ENCODE measurements at places on chromosomes 12 and 14.
A peak's percentile ranks its signal among the peaks of the same experiment; 100 is the strongest.

GRCh38 chr14:87088588-87088987, 904.4 kb downstream of the GALC start:
- no peak for DNase-seq

- DNase-seq: peak; percentile 80
These were observed at the start of gene COCH for GRCh38 chr14:30874120-30874998. COCH (plus strand) TSS chr14:30874559; CDS start chr14:30874939, 380 bp downstream.

DNA sequence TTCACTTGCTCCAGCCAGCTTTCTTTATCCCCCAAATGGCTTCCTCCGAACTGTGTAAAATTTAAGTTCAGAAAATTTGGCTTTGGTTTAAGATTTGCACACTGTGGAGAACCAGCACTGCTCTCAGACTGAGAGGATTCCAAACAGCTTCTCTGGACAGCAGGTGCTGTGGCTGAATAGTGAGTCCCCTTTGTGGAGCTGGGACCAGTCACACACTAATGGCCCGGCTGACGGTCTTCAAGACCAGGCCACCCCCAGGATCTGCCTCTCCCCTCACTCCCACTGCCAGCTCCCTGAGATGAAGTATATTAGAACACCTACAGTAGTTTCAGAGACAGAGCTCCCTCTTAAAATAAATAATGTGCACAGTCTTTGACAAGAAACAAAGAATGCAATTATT, 267.3 kb downstream of the BCAT1 start:
- DNase-seq: no peak

- DNase-seq: no peak
These were observed 6.4 kb downstream of the TMEM121 start for GRCh38 chr14:105532735-105533141.

- DNase-seq: no peak
These were observed at the start of gene KRT85 for GRCh38 chr12:52366738-52367485. KRT85 (minus strand) TSS chr12:52367481; CDS start chr12:52367405, 76 bp downstream.

- DNase-seq: no peak
These were observed 6.5 kb downstream of the CCDC175 start for GRCh38 chr14:59570122-59570521.

GRCh38 chr12:27309995-27310315, 22.7 kb upstream of the BMAL2 start:
- DNase-seq: no peak

- DNase-seq: no peak
These were observed 20.6 kb upstream of the CPM start for GRCh38 chr12:68953536-68953935.

- DNase-seq: no peak
These were observed 6.1 kb downstream of the OR6C1 start for GRCh38 chr12:55320201-55320600.

DNA sequence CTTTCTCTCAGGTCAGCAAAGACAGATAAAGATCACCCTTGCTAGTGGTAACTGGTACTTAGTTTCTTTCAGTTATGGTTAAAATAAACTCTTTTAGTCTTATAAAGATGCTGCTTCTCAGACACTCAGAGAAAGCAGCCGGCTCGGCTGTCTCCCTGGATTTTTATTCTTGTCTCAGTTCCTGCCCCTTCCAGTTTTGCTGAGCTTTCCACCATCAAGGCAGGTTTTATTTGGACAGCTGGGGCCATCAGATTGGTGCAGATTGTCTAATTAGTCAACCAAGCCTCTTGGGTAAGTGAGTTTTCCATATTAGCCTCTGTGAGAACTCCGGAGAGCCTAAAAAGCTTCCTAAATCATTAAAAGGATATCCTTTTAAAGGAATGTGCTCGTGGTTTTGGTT, 130.8 kb upstream of the BMP4 start:
- DNase-seq: no peak

DNA sequence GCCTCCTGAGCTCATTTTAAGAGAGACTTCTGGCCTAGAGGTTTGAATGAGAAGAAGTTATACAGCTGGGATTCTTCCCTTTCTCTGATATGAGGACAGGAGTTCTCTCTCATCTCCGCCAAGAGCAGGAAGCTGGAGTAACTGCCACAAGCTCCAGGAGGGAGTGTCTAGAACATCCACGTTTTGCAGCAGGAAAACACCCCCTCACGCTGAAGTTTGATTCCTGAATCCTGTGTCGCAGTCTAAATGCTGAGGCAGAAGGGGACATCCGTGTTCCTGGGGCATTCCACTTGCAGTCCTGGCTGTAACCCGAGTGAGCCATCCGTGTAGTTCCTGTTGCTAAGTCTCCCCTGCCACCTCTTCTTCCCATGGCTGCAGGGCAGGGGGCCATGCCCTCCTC, 38.3 kb downstream of the NTF3 start:
- no peak for DNase-seq

DNA sequence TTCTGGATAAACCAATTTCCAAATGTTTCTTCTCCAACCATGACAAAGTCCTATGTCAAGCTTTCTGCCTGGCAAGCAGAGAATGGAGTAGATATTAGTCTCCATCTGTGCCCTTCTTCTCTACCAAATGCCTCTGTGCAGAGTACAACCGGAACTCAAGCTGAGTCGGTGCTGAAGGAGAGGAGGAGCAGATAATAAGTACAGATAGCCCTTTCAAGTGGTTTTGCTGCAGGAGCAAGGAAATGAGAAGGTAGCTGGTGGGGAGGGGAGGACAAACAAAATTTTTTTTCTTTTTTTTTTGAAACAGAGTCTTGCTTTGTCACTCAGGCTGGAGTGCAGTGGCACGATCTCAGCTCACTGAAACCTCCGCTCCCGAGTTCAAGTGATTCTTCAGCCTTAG, 14.2 kb upstream of the HELB start:
- DNase-seq: no peak

DNA sequence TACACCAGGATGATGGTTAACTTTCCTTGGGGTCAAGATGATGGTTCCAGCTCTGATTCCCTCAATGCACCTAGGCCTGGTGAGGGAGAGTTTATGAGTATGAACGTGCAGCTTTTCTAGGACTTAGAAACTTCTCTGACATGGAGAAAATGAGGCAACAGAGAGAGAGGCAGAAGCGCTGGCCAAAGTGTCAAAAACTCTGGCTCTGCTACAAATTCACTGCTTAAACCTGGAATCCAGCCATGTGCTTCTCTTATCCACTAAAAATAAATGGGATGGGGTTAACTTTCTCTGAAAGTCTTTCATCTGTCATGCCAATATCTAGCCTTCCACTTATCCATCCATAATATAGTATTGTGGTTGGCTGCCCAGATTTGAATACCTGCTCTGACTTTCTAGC, 568.7 kb downstream of the MED13L start:
- DNase-seq: no peak

- no peak for DNase-seq
These were observed 113.7 kb downstream of the SLC25A47 start for GRCh38 chr14:100436745-100437406.

DNA sequence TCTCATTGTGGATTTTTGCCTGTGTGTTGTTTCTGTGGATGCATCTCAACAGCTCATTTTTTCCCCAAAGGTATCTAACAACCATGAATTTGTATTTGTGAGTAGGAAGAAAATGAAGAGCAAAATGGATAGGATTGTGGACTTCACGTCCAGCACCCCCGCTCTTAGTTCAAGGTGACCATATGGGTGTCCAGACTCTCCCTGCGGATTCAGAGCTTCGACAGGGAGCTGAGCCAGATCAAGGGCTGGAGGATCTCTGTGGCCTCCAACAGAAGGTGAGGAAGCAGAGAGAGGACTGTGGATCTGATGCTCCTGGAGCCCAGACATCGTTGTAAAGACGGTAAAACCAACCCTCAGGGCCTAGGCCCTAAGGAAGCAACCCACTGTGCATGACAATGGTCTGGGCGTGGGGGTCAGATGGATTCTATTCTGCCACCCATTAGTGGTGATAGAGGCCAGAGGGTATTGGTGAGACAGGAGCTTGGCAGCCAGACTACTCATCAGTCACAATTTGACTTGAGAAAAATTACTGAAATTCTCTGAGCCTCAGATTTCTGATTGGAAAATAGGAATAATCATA, 659.7 kb upstream of the TMEM132C start:
- DNase-seq: no peak

DNA sequence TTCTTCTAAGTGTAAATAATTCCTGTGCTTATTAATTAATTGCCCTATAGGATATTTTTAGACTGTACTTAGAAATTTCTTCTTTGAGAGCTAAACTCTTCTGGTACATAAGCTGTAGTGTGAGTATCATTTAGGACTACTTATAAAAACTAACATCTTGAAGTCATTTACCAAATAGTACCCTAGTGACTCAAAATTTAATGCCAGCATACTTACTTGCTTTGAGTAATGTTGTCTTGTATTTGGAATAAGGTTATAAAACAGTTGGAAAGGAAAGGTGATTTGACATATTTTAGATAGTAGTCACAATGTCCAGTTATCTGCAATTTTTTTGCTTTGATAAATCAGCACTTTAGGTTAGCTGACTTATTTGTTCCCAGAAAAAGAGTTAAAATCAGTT, 39.1 kb downstream of the SPATA7 start:
- no peak for DNase-seq
